ENCODE measurements at places on chromosomes 6 and 20.

GRCh38 chr6:22636452-22636851, 67.1 kb downstream of the HDGFL1 start:
- no peak for DNase-seq

GRCh38 chr6:136067731-136068341, 182.3 kb downstream of the MTFR2 start:
- no peak for DNase-seq

DNA sequence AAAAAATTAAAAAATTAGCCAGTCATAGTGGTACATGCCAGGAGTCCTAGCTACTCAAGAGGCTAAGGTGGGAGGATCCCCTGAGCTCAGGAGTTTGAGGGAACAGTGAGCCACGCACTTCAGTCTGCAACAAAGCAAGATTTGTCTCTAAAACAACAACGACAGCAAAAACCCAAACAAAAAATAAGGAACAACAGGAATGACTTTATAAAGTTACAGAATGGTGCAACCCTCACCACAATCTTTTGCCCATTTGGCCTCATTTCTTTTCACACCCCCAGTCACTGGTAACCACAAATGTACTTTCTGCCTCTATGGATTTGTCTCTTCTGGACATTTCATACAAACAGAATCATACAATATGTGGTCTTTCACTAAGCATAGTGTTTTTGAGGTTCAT, 16.7 kb upstream of the ZFAND3 start:
- DNase-seq = no peak

GRCh38 chr6:16257999-16258708, 19.8 kb downstream of the GMPR start:
- DNase-seq = no peak

- DNase-seq = no peak
Measured at GRCh38 chr6:51854876-51855275, 232.5 kb downstream of the PKHD1 start.

GRCh38 chr6:133710826-133711225, 178.1 kb upstream of the TCF21 start:
- no peak for DNase-seq

DNA sequence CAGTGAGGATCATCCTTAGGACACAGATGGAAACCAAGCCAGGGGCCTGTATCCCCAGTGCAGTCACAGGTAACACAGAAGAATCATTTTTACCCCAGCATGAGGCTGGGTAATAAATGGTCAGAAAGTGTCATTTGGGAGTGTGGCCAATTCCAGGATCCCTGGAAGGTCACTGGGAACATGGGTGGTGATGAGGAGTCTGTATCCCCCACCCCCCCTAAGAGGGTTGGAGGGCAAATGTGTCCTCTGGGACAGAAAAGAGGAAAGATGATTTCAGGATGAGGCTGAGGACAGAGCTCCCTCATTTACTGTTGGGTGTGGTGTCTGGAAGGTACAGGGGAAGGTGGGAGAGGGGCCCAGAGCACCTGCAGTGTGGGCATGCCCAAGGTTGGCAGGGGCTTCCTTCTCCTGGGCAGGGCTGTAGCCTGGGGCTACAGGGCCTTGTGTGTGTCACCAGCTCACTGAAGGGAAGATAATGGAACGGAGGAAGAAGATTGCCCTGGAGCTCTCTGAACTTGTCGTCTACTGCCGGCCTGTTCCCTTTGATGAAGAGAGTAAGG, 34.5 kb downstream of the PLCG1 start:
- no peak for DNase-seq

DNA sequence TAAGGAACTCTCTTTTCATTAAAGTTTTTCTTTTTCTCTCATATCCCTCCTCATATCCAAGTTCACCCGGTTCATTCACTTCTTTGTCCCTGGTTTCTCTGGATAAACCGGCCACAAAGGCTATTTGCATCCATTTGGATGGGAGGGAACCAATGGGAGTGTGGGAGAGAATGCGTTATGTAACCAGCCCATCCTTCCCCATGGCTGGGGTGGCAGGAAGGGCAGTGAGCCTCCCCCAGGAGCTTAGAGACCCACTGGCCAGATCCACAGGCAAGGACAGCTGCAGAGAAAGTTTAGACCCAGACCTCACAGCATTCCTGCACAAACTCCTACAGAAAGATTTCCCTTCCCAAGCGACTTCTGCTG, 10.7 kb downstream of the CASS4 start:
- no peak for DNase-seq
